Fibroblast of skin of left quadriceps (primary cell): ENCODE measurements at places on chromosomes 13 and 19.

- DNase-seq: no peak
Measured at GRCh38 chr19:30711826-30712225, 339.6 kb downstream of the ZNF536 start.

- no peak for DNase-seq
Measured at GRCh38 chr19:55384131-55384919, at the start of gene TMEM238. TMEM238 (minus strand) TSS chr19:55384292; CDS start chr19:55384259, 33 bp downstream.

DNA sequence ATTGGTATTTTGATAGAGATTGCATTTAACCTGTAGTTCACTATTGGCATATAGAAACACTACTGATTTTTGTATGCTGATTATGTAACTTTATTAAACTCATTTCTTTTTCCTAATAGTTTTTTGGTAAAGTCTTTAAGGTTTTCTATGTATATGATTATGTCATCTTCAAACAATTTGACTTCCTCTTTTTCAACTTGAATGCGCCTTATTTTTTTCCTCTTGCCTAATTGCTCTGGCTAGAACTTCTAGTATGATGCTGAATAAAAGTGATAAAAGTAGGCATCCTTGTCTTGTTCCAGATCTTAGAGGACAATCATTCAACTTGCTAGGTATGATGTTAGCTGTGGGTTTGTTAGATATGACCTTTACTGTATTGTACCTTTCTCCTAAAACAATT lies 1034.9 kb downstream of the PCDH9 start:
- DNase-seq: no peak

GRCh38 chr19:10694706-10695307 lies 6.4 kb upstream of the QTRT1 start:
- no peak for DNase-seq

- DNase-seq: no peak
Measured at GRCh38 chr13:80215368-80215767, 125.6 kb downstream of the SPRY2 start.

- DNase-seq: peak; percentile 10
Measured at GRCh38 chr13:29676941-29677452, 81.5 kb upstream of the SLC7A1 start.

- DNase-seq: no peak
Measured at GRCh38 chr13:29688193-29688592, 92.7 kb upstream of the SLC7A1 start.

- DNase-seq: no peak
Measured at GRCh38 chr19:16394681-16395375, 70.2 kb downstream of the KLF2 start.

GRCh38 chr19:1086613-1087012 lies 8.6 kb downstream of the POLR2E start:
- no peak for DNase-seq

DNA sequence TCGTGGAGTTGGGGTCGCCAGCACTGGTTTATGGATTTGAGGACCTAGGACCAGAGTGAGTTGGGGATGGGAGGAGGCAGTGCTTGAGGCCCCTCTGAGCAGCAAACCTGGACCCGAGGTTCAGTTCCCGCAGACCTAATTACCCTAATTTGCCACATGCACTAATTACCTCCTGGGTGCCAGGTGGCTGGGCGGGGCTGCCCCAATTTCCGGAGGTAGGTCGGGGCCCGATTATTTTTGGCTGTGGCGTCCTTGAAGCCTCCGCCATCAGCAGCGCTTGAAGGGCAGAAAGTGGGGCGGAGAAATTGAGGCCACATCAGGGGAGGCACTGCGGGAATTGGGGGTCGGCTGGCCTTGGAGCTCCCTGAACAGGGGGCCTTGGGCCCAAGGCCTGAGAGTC lies 5.9 kb upstream of the HOMER3 start:
- no peak for DNase-seq

- DNase-seq: no peak
Measured at GRCh38 chr13:20118268-20119140, 42.3 kb downstream of the GJA3 start.

GRCh38 chr13:52366291-52366690 lies 39.7 kb downstream of the THSD1 start:
- DNase-seq: no peak

DNA sequence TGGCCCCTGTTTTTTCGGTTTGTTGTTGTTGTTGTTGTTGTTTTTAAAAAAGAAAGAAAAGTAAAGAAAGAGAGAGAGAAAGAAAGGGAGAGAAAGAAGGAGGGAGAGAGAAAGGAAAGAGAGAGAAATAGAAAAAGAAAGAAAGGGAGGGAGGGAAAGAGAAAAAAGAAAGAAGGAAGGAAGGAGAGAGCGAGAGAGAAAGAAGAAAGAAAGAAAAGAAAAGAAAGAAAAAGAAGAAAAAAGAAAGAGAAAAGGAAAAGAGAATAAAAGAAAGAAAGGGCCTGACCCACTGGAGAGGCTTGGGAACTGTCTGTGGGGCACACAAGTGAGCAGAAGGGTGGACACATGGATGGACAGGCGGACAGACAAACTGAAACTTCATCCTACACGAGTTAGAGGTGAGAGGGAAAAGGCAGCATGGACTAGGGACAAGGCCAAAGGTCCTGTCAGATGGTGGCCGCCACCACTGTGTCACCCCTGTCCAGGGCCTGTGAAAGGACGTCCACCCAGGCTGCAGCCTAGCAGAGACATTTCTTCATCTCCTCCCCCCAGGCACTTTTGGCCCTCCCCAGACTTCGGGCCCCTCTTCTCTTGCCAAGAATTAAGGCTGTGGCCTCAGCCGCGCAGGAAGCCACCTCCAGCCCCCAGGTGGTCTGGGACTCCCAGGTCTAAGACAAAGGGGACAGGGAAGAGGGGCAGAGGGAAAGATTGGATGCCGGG lies 9.1 kb upstream of the BCAM start:
- no peak for DNase-seq

DNA sequence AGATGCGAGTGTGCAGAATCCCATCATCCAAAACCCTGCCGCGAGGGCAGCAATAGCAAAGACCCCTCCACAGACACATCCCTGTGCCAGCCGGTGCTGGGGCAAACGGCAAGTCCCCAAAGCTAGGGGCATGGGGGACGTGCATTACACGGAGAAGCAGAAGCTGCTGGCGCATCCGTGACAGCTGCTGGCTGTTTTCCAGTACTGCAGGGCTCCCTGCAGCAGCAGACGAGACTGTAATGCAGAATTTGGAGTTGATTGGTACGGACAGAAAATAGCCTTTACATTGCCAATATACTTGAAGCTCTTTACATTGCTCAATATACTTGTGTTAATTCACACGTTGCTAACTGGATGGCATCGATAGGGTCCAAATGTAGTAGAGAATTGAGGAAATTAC lies 77.2 kb upstream of the TMTC4 start:
- no peak for DNase-seq

- no peak for DNase-seq
Measured at GRCh38 chr19:6925386-6925785, 38.0 kb downstream of the ADGRE1 start.

DNA sequence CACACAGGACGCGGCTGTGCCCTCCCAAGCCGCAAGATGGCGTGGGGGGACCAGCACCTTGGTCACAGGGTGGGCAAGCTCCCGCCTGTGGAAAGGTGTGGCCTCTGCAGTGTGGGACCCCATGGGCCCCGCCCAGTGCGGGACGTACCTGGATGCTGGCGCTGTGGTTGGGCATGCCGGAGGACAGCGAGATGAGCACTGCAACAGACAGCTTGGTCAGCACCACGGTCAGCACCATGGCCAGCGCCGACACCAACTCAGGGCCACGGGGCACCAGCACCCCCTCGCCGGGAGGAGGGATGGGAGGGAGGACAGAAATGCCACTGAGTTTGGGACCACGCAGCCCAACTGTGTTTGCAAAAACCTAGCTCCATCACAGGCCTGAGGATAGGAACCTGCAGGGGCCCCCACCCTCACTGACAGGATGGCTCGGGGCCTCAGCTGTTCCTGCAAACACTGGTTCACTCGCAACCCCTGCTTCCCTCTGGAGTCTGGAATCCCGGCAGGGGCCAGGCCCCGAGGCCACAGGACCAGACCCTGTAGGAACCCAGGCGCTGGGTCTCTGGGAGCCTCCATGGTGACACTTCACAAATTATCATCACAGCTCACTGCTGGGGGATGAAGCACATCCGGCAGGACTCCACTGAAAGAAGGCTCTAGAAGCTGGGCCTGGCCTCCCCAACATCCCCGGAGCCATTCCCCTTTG lies 27.1 kb downstream of the IZUMO4 start:
- no peak for DNase-seq

DNA sequence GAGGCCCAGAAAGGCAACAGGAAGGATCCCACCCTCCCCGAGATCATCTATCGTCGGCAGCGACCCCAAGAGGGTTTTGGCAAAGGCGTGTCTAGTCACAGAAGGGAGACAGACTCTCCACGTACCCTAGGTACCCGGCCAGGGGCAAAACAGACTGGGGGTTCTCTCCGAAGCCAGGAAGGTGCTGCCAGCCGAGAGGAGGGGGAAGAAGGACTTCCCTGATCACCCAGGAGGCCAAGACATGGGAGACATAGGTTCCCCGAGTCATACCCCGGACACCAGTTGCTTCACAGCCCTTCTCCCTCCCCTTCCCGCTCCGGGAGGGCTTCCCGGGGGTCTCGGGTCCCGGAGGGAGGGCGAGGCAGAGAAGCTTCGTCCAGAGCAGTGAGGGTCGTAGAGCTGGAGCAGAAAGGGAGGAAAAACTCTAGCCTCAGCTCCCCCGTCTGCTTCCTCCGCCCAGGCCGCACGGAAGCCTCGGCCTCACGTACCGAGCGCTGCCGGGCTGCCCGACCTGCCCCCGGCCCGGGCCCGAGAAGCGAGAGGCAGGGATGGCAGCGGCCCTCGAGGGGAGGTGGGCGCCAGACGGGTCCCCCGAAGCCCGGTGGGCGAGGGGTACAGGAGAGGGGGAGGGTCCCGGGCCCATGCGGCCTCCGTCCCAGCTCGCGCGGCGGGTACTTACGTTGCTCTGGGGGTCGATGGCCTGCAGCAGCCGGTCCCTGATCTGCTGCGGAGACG lies 644 bp downstream of the MED26 start:
- no peak for DNase-seq

DNA sequence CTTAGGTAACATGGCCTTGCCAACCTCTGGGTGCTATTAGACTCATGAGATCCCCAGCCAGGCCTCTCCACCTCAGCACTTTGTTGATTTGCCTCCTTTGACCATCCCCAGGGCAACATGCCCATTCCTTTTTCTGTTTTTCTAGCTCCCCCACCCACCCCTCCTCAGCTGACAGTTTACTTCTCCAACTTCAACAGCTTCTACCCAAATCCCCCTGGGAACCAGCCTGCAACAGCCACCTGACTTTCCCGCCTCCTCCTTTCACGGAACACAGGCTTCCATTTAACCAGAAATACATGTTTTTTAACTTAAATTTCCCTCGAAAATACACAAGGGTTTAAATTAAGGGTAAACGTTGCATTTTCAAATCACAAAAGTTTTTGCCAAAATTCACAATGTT lies 117.3 kb downstream of the DLEU7 start:
- DNase-seq: no peak

DNA sequence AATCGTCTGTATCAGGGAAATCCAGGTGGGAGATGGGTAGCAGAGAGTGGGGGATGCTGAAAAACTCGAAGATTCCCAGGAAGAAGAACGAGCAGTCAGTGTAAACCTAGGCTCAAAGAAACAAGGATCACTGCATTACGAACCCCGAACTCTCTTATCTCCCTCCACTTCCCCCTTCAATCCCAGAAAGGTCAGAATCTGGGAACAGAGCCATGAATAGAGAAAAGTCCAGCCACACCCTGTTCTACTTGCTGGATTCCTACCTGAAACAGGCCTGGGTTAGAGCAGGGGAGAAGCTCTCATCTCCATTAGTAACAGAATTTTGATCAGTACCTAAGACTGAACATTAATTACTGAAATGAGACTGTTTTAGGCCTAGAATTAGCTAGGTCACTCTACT lies 24.4 kb downstream of the EPSTI1 start:
- no peak for DNase-seq

- DNase-seq: no peak
Measured at GRCh38 chr19:35451338-35452096, 3.5 kb downstream of the FFAR2 start.

- DNase-seq: no peak
Measured at GRCh38 chr13:105611424-105611823, 924.0 kb downstream of the EFNB2 start.

DNA sequence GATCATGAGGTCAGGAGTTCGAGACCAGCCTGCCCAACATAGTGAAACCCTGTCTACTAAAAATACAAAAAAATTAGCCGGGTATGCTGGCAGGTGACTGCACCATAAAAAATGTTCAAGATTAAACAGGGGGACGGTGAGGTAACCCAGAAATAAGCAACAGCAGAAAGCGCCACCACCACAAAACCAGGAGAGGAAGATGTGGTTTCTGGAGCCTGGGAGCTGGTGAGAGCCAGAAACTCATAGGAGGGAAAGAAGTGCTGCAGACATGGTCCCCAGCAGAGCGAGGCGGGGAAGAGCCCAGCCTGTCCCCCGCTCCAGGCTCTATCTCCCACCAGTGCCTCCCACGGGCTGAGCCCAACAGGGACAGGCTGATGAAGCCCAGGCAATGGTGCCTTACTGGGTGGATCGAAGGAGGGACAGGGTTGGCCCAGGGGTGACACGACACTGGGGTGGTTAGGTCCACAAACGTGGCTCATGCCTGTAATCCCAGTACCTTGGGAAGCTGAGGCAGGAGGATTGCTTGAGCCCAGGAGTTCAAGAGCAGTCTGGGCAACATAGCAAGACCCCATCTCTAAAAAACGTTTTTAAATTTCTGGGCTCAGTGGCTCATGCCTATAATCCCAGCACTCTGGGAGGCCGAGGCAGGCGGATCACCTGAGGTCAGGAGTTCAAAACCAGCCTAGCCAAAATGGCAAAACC lies 19.0 kb downstream of the SPC24 start:
- no peak for DNase-seq

DNA sequence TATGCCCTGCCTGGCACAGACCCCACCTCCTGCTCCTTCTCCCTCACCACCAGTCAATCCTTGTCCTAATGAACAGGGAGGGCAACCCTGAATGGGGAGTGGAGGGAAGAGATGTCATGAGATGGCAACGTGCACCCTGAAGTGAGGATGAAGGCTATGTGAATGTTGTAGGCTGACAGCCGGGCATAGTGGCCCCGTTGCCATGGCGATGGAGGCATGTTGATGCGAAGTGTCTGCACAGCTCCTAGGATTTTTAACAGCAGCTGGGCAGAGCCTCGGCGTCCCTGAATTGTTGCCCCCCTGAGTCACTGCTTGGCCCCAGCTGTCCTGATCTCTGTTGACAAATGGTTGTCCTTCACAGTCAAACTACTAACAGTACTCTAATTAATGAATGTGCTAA lies 4.8 kb upstream of the ALOX5AP start:
- DNase-seq: no peak

DNA sequence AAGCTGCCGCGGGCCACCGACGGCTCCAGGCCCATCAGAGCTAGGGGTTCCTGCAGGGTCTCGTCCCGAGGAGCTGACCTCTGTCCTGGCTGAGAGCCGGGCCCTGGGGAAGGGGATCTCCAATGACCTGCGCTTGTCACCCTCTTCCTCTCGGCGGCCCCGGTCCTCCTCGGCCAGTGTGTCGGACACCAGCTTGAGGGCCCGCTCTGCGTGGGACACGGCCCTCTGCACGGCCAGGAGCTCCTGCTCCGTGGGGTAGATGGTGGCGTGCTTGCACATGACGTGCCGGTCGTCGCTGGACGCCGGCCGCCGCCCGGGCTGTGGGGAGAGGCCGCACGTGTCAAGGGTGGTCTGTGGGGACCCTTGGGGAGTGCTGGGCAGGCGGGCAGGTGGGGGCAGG lies 32.7 kb upstream of the MATK start:
- DNase-seq: no peak
